Activated naive CD8-positive, alpha-beta T cell treated with anti-CD3 and anti-CD28 coated beads, Interleukin-2, amount 50 U/mL, for 24 hours (primary cell): ENCODE measurements at places on chromosomes 11 and 22.

DNA sequence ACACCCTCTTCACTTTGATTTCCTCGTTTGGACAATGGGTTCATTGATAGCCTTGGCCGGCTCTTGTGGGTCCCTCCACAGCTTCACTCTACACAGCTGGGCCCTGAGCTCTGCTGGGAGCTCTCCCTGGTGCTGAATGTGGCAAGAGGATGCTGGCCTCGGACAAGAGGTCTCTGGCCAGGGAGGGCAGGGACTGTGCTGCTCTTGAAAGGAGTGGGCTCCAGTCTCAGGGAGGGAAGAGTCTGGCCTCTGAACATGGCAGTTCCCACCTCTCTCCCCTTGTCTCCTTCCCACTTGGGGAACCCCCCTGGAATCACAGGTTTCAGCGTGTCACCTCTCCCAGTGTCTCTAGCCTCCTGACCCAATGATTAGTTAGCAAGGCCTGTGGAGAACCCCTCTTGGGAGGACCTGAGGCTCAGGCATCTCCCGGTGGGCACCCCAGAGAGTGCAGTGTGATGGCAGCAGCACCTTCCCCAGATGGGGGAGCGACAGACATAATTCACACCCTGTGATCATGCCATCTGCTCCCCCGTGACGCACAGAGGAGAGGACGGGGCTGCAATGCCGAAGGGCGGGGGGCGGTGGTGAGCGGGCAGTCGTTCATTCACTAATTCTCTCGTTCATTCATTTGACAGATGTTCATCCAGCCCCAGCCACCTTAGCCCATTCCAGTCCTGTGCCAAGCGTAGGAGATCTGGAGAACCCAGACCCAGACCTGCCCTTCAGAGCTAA lies 2.8 kb upstream of the CABP7 start:
- H3K4me3 ChIP-seq = no peak overlapping the region
- H3K4me1 ChIP-seq = peaks cover 2% of the 10 kb centered on the region
- H3K27ac ChIP-seq = no peak overlapping the region
- DNase-seq = peak; percentile 36
- H3K27me3 ChIP-seq = peaks cover 43% of the 10 kb centered on the region

GRCh38 chr11:74397501-74398243 lies 561 bp downstream of the PGM2L1 start:
- H3K27me3 ChIP-seq = no peaks in the 10 kb centered on the region
- peaks cover 40% of the 10 kb centered on the region for H3K4me1 ChIP-seq
- peak overlapping the region; percentile 92 for H3K4me3 ChIP-seq

- no peaks in the 10 kb centered on the region for H3K4me1 ChIP-seq
- H3K27me3 ChIP-seq = no peaks in the 10 kb centered on the region
- DNase-seq = peak; percentile 34
- H3K27ac ChIP-seq = no peak overlapping the region
These were observed 21.6 kb downstream of the MGAT3 start for GRCh38 chr22:39478441-39478850.

GRCh38 chr11:17894929-17895658 lies 117.8 kb downstream of the SERGEF start:
- no peak overlapping the region for H3K4me3 ChIP-seq
- H3K27ac ChIP-seq = no peak overlapping the region
- H3K27me3 ChIP-seq = no peaks in the 10 kb centered on the region
- peaks cover 10% of the 10 kb centered on the region for H3K36me3 ChIP-seq
- H3K4me1 ChIP-seq = no peaks in the 10 kb centered on the region
- no peak for DNase-seq

DNA sequence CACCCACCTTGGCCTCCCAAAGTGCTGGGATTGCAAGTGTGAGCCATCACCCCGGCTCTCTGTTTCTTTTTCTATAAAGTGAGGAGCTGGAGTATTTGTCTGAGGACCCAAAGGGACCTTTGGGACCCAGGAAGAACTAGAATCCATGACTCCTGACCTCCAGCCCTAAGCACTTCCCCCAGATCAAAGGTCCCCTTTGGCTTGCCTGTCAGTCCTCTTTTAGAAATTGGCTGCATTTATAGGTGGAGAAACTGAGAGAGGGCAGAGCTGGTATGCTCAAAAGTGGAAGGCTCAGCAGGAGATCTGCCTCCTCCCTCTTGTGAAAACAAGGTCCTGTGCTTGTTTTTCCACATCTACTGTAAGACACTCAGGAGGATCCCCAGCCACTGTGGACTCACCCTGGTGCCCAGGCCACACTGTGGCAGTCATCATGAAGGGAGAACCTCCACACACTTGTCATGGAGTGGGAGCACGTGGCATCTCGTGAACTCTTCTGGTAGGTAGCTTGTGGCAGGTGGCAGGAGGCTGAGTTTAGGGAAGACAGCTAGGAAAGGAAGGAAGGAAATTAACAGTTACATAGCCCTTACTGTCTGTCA lies 12.4 kb upstream of the PLEKHA7 start:
- no peak overlapping the region for H3K27ac ChIP-seq
- no peaks in the 10 kb centered on the region for H3K36me3 ChIP-seq
- H3K4me1 ChIP-seq = no peaks in the 10 kb centered on the region
- DNase-seq = no peak
- no peaks in the 10 kb centered on the region for H3K27me3 ChIP-seq

DNA sequence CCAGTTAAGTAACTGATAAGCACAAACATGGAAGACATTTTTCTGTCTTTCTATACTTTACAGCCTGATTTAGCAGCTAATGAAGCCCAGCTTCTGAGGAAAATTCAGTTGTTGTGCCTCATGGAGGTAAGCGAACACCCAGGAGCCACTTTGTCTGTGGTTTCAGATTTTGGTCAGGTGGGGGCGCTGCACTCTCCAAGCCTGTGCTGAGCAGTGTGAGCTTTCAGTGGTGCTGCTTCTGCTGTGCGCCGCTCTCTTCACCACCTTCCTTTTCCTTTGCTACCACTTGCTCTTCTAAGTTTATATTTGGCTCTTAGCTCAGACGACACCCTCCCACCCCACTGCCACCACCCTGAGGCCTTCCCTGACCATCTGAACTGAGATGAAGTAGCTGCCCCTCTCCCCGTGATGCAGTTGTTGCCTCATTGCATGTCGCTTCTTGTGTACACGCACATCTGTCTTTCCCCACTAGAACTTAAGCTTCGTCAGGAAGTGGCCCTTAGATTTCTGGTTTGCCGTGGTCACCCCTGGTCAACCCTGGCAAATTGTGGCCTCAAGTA lies 14.0 kb downstream of the PSMD13 start:
- peak overlapping the region; percentile 33 for H3K27ac ChIP-seq
- no peak overlapping the region for H3K4me3 ChIP-seq
- peak; percentile 81 for DNase-seq
- peaks cover 23% of the 10 kb centered on the region for H3K4me1 ChIP-seq

DNA sequence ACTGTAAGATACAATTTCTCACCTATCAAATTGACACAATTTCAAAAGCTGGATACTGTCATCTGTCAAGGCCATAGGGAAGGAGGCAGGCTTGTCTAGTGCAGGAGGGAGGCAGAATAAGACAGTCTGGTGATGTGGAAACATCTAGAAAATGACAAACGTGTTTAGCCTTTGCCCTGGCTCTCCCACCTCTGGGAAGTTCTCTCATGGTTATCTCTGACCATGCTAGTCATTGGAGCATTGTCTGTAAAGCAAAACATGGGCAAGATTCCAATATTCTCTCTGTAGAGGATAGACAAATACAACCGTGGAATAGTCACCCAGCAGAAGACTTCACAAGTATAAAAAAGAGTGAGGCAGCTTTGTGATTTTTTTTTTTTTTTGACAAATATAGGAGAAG lies 9.1 kb upstream of the SERHL2 start:
- DNase-seq = no peak
- H3K4me3 ChIP-seq = no peak overlapping the region
- no peak overlapping the region for H3K27ac ChIP-seq
- no peaks in the 10 kb centered on the region for H3K36me3 ChIP-seq

- H3K27me3 ChIP-seq = no peaks in the 10 kb centered on the region
- no peaks in the 10 kb centered on the region for H3K4me1 ChIP-seq
- H3K27ac ChIP-seq = no peak overlapping the region
- H3K36me3 ChIP-seq = no peaks in the 10 kb centered on the region
- H3K4me3 ChIP-seq = no peak overlapping the region
These were observed 491.3 kb downstream of the BUD13 start for GRCh38 chr11:116281173-116282160.
